SJSA1 (cell line): ENCODE measurements at places on chromosomes 7 and 10. TPM values are rescaled to one million over a fixed set of nuclear protein-coding genes. Genes with fewer than 3 reads are reported as not detected.
A peak's percentile ranks its signal among the peaks of the same experiment; 100 is the strongest.

GRCh38 chr10:132591166-132591971 lies 53.8 kb downstream of the INPP5A start:
- peak; percentile 71 for DNase-seq
- H3K27ac ChIP-seq, result no peak overlapping the region
- H3K36me3 ChIP-seq, result no peaks in the 10 kb centered on the region

Gene SLC26A3
- not detected in 2 replicates for total RNA-seq

- H3K27ac ChIP-seq, result no peak overlapping the region
- H3K4me1 ChIP-seq, result no peaks in the 10 kb centered on the region
- no peak overlapping the region for H3K4me3 ChIP-seq
- no peak for DNase-seq
Observed at GRCh38 chr7:95628831-95629439, 32.6 kb upstream of the PDK4 start.

Gene CDK14
- 17.9 and 20.8 TPM in 2 replicates for total RNA-seq

DNA sequence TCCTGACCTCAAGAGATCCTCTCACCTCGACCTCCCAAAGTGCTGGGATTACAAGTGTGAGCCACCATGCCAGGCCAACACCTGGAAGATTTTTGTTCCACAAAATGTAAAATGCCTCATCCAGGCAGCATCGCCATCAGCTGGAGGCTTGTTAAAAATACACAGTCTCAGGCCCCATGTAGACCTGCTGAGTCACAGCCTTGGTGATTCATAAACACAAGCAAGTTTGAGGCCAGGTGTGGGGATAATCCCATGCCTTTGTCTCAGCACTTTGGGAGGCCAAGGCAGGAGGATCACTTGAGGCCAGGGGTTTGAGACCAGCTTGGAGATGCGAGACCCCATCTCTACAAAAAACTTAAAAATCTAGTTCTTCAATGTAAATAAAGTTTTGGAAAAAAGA lies 49.1 kb upstream of the FOXK1 start:
- peak; percentile 56 for DNase-seq
- no peaks in the 10 kb centered on the region for H3K36me3 ChIP-seq
- H3K27me3 ChIP-seq, result no peaks in the 10 kb centered on the region
- 0 out of 2 replicates have a peak, but pooled peaks cover 8% of the 10 kb centered on the region for H3K4me1 ChIP-seq

- H3K27me3 ChIP-seq, result no peaks in the 10 kb centered on the region
- no peak overlapping the region for H3K27ac ChIP-seq
- DNase-seq, result peak; percentile 24
- H3K4me3 ChIP-seq, result no peak overlapping the region
- peaks cover 47% of the 10 kb centered on the region for H3K36me3 ChIP-seq
Observed at GRCh38 chr10:310371-310770, 175.1 kb downstream of the ZMYND11 start.

- peaks cover 50% of the 10 kb centered on the region for H3K4me1 ChIP-seq
- peak overlapping the region; percentile 33 for H3K27ac ChIP-seq
- DNase-seq, result peak; percentile 89
- H3K36me3 ChIP-seq, result peaks cover 66% of the 10 kb centered on the region
- H3K4me3 ChIP-seq, result no peak overlapping the region
Observed at GRCh38 chr7:5636914-5637313, 144.5 kb downstream of the RNF216 start.

DNA sequence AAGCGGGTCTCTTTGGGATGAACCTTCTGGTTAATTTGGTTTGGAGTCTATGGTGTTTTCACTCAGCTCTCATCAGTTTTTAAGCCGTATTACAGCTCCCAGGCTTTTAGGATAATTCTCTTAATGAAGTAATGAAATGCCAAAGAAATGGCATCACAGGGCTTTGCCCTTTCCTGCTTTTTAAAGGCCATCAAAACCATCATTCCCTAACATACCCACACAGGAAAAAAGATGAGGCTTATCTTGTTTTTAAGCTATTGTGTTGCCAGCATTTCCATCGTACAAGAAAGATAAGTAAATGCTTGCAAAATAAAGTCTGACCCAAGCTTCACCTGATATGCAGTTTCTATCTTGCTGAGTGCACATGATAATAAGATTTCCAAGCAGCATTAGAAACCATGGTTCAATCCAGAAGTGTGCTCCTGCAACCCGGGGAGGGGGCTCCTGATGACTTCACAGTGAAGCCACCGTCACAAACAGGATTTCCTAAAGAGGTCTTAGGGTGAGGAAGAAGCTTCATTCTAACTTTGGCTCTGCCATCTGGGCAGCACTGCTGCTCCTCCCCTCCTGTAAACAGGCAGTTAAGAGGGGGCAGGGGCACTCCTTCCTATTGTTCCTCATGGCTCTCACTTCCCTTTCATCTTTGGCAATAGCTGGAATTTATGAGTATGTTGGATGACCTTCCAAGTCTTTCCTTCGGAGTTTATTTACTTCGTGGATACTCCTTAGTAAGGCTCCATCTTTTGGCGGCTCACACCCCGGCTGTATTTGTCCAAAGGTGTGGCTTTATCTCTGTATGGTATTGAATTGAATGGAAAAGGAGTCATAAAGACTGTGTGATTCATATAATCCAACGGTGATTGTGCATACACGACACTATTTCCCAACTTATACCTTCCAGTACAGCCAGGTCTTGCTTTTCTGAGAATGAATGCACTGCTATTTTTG lies 55.2 kb upstream of the FAM133B start:
- H3K36me3 ChIP-seq, result peaks cover 37% of the 10 kb centered on the region
- H3K27me3 ChIP-seq, result no peaks in the 10 kb centered on the region
- no peak overlapping the region for H3K4me3 ChIP-seq

DNA sequence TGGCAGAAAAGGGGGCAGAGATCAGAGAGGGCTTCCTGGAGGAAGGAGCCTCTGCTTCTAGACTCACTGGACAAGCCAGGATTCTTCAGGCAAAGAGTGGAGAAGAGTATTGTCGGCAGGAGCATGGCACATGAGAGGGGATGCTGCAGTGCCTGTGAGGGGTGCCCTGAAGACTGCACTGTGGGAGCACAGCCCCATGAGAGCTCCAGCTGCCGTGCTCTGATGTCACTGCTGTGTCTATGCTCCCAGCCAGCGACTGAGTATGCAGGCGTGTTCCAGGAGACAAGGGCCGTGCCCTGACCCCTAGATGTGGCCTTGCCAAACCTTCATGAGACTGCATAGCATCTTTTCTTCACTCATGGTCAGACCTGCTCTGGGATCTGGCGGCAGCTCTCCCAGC lies 339.1 kb downstream of the RPS24 start:
- no peaks in the 10 kb centered on the region for H3K36me3 ChIP-seq
- no peak for DNase-seq
- no peak overlapping the region for H3K4me3 ChIP-seq
- H3K27me3 ChIP-seq, result no peaks in the 10 kb centered on the region

DNA sequence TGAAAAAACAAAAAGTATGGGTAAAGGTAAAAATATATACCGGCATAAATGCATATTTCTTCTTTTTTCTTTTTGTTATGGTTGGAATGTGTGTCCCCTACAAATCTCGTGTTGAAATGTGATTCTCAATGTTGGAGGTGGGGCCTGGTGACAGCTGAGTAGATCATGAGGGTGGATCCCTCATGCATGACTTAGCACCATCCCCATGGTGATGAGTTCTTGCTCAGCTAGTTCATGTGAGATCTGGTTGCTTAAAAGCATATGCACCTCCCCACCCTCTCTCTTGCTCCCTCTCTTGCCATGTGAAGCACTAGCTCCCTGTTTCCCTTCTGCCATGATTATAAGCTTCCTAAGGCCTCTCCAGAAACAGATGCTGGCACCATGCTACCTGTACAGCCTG lies 93.3 kb downstream of the HYCC1 start:
- H3K27ac ChIP-seq, result no peak overlapping the region
- no peaks in the 10 kb centered on the region for H3K27me3 ChIP-seq
- no peaks in the 10 kb centered on the region for H3K4me1 ChIP-seq
- no peak overlapping the region for H3K4me3 ChIP-seq
- no peak for DNase-seq

Gene ZP3
- total RNA-seq, result 0.58 and 3.7 TPM in 2 replicates

Gene TDRD1
- not detected in 2 replicates for total RNA-seq

Gene HABP2
- not detected in 2 replicates for total RNA-seq

Gene DNMBP
- 7.7 and 11.0 TPM in 2 replicates for total RNA-seq

- H3K27ac ChIP-seq, result no peak overlapping the region
- no peak for DNase-seq
- no peak overlapping the region for H3K4me3 ChIP-seq
- H3K36me3 ChIP-seq, result peaks cover 5% of the 10 kb centered on the region; the same call in 1 of the 2 replicates
- no peaks in the 10 kb centered on the region for H3K27me3 ChIP-seq
Observed at GRCh38 chr10:61994405-61995219, 93.1 kb downstream of the ARID5B start.

Gene ATOH7
- total RNA-seq, result not detected in 2 replicates

Gene ADRA2A
- total RNA-seq, result 0.53 and 0.68 TPM in 2 replicates

DNA sequence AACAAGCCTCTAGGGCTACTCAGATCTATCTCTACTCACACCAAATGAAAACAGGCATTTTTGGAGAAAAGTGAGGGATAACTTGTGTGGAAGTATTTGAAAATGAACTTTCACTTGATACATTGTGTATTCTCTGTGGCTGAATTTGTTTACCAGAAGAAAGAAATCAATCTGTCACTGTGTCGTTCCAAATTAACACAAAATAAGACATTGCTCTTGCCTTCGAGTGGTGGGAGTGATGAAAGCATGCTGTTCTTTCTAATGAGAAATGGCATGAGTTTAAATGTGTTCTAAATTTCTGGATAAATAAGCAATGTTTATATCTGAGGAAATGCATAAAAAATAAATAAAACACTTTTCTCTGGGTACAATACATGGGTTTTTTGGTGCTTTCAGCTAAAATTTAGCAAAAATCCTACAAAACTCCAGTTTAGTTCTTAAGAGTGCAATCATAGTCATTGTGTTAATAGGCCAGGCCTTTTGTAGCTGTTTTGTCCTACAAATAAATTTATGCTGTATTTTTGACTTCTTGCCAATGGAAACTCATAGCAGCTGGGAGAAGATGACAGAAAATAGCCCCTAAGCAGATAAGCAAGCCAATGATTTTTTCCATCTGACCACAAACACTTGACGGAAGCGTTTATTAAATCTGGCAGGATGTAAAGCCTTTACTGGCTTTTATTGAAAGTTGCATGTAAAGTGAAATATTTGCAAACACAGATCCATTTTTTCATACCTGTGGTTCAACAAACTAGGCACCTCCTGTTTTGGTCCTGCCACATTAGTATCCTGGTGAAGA lies 1064.1 kb upstream of the GHITM start:
- H3K4me3 ChIP-seq, result no peak overlapping the region
- H3K27ac ChIP-seq, result no peak overlapping the region
- H3K36me3 ChIP-seq, result no peaks in the 10 kb centered on the region
- no peaks in the 10 kb centered on the region for H3K27me3 ChIP-seq
- no peaks in the 10 kb centered on the region for H3K4me1 ChIP-seq

GRCh38 chr7:1050956-1051690 lies 6.8 kb downstream of the GPR146 start:
- H3K4me1 ChIP-seq, result no peaks in the 10 kb centered on the region
- H3K4me3 ChIP-seq, result no peak overlapping the region
- no peaks in the 10 kb centered on the region for H3K27me3 ChIP-seq
- no peak for DNase-seq
- no peaks in the 10 kb centered on the region for H3K36me3 ChIP-seq
- H3K27ac ChIP-seq, result no peak overlapping the region

- DNase-seq, result peak; percentile 68
- no peaks in the 10 kb centered on the region for H3K4me1 ChIP-seq
- no peaks in the 10 kb centered on the region for H3K27me3 ChIP-seq
- no peak overlapping the region for H3K27ac ChIP-seq
Observed at GRCh38 chr7:139075031-139075652, 34.4 kb downstream of the ZC3HAV1 start.

DNA sequence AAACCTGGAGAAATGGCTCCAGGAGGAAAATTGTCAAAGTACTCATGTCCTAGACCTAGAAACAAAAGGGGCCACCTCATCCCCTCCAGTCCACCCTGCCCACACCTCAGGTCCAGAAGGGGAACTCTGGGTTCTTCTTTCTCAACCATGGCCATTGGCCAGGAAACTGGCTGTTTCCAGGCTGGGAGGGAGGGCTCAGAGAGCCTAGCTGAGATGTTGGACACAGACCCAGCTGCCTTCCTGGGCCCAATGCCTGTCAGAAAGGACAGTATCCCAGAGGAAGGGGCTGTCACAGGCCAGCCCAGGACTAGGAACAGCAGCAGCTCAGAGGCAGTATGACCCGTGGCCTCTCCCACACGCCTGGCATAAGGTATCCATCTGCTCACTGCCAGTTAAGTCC lies 9.6 kb downstream of the GRID1 start:
- no peak overlapping the region for H3K4me3 ChIP-seq
- H3K36me3 ChIP-seq, result no peaks in the 10 kb centered on the region
- no peak overlapping the region for H3K27ac ChIP-seq
- no peak for DNase-seq

- H3K4me1 ChIP-seq, result no peaks in the 10 kb centered on the region
- no peak overlapping the region for H3K4me3 ChIP-seq
- H3K27me3 ChIP-seq, result peaks cover 80% of the 10 kb centered on the region
- H3K27ac ChIP-seq, result no peak overlapping the region
- no peak for DNase-seq
Observed at GRCh38 chr7:128352636-128353035, 8.9 kb downstream of the PRRT4 start.

DNA sequence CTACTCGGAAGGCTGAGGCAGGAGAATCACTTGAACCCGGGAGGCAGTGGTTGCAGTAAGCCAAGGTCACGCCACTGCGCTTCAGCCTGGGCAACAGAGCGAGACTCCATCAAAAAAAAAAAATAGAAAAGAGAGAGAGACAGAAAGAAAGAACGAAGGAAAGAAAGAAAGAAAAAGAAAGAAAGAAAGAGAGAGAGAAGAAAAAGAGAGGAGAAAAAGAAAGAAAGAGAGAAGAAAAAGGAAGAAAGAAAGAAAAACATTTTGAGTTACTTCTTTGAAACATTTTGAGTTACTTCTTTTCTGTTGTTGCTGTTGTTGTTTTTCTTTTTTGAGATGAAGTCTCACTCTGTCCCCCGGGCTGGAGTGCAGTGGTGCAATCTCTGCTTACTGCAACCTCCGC lies 2.4 kb upstream of the MKI67 start:
- DNase-seq, result no peak
- no peak overlapping the region for H3K27ac ChIP-seq
- H3K4me3 ChIP-seq, result no peak overlapping the region
- peaks cover 6% of the 10 kb centered on the region for H3K27me3 ChIP-seq
- H3K4me1 ChIP-seq, result peaks cover 10% of the 10 kb centered on the region

GRCh38 chr7:45026013-45026412 lies 26.0 kb downstream of the CCM2 start:
- no peaks in the 10 kb centered on the region for H3K27me3 ChIP-seq
- DNase-seq, result no peak
- H3K4me3 ChIP-seq, result no peak overlapping the region
- no peak overlapping the region for H3K27ac ChIP-seq
- peaks cover 18% of the 10 kb centered on the region for H3K4me1 ChIP-seq

- H3K27me3 ChIP-seq, result no peaks in the 10 kb centered on the region
- no peak overlapping the region for H3K27ac ChIP-seq
- no peaks in the 10 kb centered on the region for H3K36me3 ChIP-seq
- peak; percentile 68 for DNase-seq
Observed at GRCh38 chr10:17430647-17431355, 23.6 kb downstream of the ST8SIA6 start.

GRCh38 chr10:103767756-103768155 lies 87.6 kb downstream of the SH3PXD2A start:
- H3K27me3 ChIP-seq, result no peaks in the 10 kb centered on the region
- H3K27ac ChIP-seq, result no peak overlapping the region
- no peak for DNase-seq

GRCh38 chr10:86793696-86794095 lies 37.3 kb downstream of the BMPR1A start:
- H3K27ac ChIP-seq, result no peak overlapping the region
- no peak for DNase-seq
- H3K4me3 ChIP-seq, result no peak overlapping the region
- no peaks in the 10 kb centered on the region for H3K36me3 ChIP-seq
- H3K27me3 ChIP-seq, result no peaks in the 10 kb centered on the region

GRCh38 chr7:136528329-136528728 lies 340.1 kb upstream of the CHRM2 start:
- H3K27me3 ChIP-seq, result no peaks in the 10 kb centered on the region; the same call in 1 of the 2 replicates
- H3K36me3 ChIP-seq, result no peaks in the 10 kb centered on the region
- no peak overlapping the region for H3K4me3 ChIP-seq
- peak overlapping the region; percentile 54 for H3K27ac ChIP-seq
- DNase-seq, result peak; percentile 60

Gene REEP3
- total RNA-seq, result 59.8 and 65.5 TPM in 2 replicates
